ENCODE measurements at places on chromosomes 11 and 22. TPM values are rescaled to one million over a fixed set of nuclear protein-coding genes. Genes with fewer than 3 reads are reported as not detected.

DNA sequence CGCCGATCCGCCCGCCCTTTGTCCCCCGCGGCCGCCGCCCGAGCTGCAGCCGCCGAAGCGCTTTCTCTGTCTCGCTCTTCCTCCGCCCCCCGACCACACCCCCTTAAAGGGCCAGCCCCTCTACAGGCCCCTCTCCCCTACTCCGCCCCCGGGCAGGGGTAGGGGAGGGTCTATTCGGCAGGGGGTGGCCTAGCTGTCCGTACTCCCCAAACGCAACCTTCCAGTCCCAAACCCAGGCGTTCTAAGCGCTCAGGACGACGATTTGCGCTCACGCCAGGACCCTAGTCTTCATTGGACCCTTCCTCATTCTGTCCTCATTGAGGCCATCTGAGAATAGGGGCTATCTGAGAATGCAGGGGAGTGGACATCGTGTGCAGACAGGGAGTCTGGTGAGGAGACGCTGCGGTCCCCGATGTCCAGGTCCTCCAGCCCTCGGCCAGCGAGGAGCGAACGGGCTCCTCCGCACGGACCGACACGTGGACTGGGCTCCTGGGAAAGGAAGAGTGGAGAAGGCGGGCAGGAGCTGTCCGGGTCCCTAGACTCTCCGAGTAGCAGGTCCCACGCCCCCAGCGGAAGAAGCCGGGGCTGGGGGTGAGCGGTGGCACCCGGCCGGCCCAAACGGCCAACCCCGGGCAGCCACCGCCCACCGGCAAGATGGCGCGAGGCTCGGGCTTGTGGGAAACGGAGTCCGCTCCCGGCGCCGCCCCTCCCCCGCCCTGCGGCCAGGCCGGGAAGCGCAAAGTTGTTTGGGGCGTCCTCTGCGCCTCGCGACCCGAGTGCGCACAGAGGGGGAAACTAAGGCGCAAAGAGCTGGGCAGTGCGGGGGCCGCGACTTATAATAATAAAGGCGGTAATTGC lies at the start of gene PPP1R14B:
TSS of gene PPP1R14B (minus strand) at position 73 of the 858 bp plus-strand sequence. CDS start 270 bp downstream, outside the sequence.
- DNase-seq, result peak; percentile 94

DNA sequence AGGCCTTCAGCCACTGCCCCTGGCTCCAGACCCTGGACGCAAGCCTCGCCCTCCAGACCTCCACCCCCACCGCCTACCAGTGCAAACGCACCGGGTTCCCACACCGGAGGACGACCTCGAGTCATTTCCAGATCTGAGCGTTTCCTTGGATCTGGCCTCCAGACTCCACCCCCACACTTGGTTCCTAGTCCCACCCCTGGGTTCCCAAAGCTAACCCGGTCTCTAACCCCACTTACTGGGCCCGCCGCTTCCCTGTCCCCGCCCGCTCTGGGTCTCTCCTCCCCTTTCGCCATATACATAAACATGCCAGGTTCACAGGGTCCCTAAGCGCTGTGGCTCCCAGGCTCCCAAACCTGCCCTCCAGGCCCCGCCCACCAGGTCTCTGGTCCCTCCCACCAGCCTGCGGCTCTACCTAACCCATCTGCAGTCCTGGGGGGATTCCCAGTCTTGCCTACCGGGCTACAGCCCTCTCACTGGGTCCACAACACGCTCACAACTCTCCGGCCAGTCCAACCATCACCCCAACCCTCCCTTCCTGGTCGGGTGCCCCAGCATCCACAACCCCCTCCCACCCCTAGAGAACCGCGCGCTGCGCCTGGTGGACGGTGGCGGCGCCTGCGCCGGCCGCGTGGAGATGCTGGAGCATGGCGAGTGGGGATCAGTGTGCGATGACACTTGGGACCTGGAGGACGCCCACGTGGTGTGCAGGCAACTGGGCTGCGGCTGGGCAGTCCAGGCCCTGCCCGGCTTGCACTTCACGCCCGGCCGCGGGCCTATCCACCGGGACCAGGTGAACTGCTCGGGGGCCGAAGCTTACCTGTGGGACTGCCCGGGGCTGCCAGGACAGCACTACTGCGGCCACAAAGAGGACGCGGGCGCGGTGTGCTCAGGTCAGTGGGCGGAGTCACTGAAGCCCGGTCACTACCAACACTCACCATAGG lies 36.7 kb downstream of the CD6 start:
- DNase-seq, result no peak

DNA sequence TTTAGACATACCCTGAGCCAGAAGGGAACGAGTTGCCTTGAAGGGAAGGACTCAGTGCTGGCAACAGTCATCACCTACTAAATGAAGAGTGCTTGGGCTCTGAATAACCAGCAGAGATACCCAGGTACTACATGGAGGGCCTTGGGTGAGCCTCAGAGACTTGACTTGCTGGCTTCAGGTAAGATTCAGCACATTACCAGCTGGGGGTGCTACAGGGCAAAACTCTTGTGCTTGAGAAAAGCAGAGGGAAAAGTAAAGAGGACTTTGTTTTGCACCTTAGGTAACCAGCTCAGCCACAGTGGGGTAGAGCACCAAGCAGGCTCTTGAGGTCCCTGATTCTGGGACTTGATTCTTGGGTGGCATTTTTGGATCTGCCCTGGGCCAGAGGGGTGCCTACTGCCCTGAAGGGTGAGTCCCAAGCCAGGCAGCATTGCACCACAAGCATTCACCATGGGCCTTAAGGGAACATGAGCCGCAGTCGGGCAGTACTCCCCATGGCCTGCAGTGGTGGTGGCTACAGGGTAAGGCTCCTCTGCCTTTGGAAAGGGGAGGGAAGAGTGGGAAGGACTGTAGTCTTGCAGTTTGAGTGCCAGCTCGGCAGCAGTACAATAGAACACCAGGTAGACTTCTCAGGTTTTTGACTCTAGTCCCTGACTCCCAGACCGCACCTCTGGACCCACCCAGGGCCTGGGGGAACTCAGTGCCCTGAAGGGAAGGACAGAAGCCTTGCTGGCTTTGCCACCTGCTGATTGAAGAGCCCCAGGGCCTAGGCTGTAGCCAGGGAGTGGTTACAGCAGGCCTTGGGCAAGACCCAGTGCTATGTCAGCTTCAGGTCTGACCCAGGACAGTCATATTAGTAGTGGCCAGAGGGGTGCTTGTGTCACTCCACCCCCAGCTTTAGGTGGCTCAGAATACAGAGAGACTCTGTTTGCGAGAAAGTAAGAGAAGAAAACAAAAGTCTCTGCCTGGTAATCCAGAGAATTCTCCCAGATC lies 22.7 kb upstream of the PLEKHA7 start:
- no peak for DNase-seq

DNA sequence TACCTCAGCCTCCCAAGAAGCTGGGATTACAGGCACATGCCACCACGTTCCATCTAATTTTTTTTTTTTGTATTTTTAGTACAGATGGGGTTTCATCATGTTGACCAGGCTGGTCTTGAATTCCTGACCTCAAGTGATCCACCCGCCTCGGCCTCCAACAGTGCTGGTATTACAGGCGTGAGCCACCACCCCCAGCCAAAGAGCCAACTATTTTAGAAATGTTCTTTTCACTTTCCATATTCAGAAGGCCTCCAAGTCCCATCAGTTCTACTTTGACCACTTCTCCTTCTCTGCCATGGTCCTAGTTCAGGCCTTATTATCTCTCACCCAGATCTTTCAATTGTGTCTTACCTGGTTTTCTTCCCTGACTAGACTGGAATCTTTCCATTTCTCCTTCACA lies 48.2 kb downstream of the CCDC83 start:
- no peak for DNase-seq

DNA sequence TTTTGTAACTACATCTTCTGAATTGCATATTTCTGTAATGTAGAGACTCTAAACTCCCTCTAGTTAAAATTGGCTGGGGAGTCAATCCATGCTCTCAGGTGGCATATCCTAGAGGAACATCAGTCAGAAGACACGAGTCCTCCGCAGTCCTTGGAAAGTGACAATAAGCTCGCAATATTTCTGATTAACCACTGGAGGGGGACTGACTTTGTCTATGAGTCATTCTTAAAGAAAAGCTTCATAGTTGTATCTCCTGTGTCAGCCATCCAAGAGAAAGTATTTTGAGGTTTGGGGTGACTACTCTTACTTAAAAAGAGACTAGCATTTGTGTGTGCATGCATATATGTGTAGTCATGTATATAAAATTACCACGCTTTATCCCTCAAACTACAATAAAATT lies 60.2 kb downstream of the SLN start:
- no peak for DNase-seq

- DNase-seq, result no peak
These were observed 19.2 kb upstream of the OOSP4B start for GRCh38 chr11:59997800-59998199.

Gene OR52H1
- polyA plus RNA-seq, result not detected

Gene CSNK2A3
- 0.59 TPM for polyA plus RNA-seq

Gene PATE2
- polyA plus RNA-seq, result not detected

Measured in brain (organoid and tissue), 16 donors.